SIG-M5 (cell line): ENCODE measurements at places on chromosomes 7 and 10.

- no peak for DNase-seq
These were observed 121.7 kb downstream of the PRPF18 start for GRCh38 chr10:13708256-13708990.

- no peak for DNase-seq
These were observed 90.1 kb upstream of the CYP26C1 start for GRCh38 chr10:92970301-92971070.

GRCh38 chr10:12416344-12417050, 67.2 kb downstream of the CAMK1D start:
- no peak for DNase-seq

GRCh38 chr10:132095403-132096113, 29.8 kb downstream of the JAKMIP3 start:
- no peak for DNase-seq

DNA sequence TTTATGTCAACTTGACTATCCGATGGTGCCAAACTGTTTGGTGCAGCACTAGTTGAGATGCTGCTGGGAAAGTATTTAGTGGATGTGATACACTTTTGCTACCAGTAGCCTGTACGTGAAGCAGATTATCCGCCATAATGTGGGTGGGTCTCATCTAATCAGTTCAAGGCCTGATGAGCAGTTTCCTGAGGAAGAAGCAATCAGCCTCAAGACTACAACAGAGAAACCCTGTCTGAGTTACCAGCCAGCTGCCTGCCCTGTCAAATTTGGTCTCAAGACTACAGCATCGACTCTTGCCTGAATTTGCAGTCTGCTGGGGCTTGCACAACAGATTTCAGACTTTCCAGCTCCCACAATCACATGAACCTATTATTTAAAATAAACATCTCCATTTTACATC, 10.9 kb upstream of the RBP3 start:
- DNase-seq = no peak

DNA sequence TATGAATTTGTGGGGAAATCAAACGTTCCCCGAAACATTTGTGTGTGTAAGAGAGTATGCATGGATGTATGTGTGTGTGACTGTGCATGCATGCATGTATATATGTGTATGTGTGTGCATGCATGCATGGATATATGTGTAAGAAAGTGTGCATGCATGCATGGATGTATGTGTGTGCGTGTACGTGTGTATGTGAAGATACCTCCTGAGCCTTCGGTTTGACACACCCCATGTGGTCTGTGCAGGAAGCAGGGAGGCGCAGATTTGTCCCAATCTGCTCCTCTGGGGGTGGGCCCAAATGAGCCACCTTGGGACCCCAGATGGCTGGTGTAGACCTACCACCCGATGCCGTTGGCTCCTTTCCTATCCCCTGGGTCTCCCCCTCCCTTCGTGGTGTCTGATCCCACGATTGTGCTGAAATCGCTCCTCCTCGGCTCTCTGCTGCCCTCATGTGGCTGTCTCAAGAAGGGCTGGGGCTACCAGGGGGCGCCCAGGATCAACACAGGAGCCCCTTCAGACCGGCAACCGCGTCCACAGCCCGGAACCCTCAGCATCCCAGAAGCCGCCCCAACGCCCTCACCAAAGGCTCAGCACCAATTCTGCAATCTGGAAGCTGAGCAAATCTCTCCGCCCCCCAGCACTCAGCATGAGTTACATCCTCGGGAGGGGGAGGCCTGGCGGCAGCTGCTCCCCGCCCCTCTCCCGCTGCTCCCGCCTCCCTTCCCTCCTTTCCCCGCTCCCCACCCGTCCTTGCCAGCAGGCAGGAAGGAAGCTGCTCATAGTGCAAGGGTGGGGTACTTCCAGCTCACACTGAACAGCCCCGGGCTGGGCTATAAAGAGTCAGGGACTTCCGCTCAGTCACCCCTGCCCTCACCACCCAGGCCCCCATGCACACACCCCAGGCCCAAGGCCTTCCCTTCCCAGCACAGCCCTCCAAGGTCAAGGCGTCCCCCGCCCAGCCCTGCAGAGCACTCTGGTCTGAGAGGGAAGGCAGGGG, 2.3 kb upstream of the NOS3 start:
- DNase-seq = no peak

- no peak for DNase-seq
These were observed 56.4 kb downstream of the CYCS start for GRCh38 chr7:25068502-25069213.

DNA sequence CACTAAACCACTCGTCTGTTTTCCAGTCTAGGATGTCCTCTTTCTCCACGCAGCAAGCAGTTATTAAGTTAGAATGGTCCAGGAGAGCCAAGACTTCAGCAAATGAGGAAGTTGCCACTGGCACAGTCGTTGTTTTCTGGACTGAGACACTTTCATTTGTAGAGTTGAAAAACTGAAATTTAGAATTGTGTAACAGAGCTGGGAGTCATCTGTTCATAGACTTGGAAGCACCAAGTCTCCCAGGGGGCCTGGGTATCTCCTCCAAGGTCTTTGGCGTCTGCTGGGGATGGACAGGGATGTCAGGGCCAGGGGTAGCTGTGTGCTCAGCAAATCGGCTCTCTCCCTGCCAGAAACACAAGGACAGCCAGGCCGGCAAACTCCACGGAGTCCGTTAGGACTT, 208.4 kb downstream of the FANK1 start:
- no peak for DNase-seq

DNA sequence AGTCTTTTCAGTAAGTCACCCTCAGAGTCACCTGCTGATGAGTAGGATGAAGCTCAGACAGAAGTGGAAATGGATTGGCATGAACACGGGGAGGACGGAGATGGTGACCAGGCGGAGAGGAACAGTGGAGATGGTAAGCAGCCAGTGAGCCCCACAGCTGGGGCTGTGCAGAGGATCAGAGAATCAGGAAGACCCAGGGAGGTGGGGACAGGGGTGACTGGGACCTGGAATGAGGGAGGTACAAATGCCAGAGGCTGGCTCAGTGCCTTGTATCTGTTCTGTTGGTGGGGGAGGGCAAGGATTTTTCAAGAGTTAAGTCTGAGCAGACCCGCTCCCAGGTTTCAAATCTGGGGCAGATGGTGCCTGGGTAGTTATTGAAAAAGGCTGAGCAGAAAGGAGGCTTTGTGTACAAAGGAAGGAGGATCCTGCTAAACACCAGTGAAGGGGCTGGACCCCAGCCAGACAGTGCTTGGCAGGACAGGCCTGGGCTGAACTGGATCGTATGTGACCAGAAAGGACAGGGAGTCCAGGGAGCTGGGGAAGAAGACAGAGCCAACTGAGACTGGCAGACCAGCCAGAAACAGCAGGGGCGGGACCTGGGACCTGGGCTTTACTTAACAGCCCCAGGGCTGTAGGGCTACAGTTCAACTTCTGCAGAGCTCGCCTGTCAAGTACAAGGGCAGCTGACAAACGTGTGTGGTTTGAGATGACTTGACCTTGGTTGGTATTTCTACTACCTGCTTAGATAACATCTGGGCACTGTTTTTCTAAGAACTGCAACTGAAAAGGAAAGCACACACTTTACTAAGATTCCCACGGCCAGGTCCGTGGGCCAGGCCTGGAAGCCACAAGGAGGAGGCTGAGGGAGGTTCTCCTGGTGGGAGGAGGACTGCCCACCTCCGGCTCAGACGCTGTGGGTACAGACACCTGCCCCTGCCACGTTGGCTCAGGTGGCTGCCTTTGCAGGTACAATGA, 13.2 kb upstream of the FRMPD2 start:
- no peak for DNase-seq

DNA sequence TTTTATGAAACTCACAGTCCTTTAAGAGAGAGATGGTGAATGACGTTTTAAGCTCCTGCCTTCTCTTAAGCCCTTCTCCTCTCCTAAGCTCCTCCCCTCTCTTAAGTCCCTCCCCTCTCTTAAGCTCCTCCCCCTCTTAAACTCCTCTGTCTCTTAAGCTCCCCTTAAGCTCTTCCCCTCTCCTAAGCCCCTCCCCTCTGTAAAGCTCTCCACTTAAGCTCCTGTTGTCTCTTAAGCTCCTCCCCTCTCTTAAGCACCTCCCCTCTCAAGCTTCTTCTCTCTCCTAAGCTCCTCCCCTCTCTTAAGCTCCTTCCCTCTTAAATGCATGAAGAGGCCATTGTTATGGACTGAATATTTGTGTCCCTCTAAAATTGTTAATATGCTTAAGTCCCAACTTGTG, 1180.6 kb upstream of the AUTS2 start:
- DNase-seq = no peak

DNA sequence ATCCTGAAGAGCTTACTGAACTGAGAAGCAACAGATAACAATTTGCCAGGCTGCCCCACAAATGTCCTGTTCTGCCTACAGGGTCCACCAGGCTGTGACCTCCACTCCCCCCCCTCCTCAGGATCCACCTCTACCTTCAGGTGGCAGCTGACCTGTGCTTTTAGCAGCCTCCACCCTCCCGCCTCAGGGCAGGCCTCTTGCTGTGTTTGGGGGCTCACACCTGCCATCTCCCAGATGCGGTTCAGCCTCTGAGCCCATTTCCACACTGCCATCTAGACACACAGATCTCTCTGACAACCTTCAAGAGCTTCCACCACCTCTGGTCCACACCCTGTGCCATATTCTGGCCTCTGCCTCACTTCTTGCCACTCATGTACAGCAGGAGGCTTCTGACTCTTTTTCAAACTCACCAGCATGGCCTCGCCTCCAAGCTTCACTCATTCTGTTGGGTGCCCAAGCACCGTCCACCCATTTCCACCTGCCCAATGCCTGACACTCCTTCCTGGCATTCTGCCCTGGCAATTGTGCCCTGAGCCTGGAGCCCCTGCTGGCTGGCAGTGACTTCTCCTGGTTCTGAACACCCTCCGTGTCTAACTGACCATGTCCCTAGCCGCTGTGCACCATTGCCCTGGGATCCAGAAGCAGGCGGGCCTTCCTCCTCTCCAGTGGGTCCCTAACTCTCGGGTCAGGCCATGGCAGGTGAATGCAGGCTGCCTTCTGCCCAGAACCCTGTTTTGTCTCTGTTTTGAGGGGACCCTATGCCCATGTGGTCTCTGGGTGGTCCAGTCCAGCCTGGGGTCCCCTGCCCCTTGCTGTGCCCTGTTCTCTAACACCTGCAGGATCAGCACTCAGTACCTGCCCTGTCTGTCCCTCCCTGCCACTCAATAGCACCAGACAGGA, 18.5 kb downstream of the TMEM72 start:
- no peak for DNase-seq

DNA sequence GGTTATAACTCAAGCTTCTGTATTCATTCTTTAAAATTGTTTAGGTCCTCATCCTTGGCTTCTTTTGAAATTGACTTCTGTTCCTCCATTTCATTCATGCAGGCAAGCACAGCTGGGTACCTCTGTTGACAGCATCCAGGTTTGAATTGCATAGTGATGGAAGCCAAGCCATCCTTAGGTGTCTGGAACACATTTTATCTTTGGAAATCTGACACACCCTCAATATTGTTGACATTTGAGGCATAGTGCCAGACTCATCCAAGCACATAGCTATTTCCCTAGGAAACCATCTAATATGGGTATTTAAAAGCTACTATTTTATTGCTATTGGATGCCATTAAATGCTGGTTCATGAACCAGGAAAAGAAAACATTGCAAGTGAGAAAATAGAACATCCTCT, 142.1 kb upstream of the PTPRZ1 start:
- DNase-seq = no peak

GRCh38 chr7:127799535-127800305, 147.7 kb downstream of the SND1 start:
- no peak for DNase-seq

GRCh38 chr7:117588352-117588794, 108.5 kb downstream of the CFTR start:
- DNase-seq = no peak

- no peak for DNase-seq
These were observed 12.3 kb downstream of the BMPER start for GRCh38 chr7:33917661-33918060.

GRCh38 chr7:11328309-11328708, 354.6 kb downstream of the PHF14 start:
- no peak for DNase-seq

DNA sequence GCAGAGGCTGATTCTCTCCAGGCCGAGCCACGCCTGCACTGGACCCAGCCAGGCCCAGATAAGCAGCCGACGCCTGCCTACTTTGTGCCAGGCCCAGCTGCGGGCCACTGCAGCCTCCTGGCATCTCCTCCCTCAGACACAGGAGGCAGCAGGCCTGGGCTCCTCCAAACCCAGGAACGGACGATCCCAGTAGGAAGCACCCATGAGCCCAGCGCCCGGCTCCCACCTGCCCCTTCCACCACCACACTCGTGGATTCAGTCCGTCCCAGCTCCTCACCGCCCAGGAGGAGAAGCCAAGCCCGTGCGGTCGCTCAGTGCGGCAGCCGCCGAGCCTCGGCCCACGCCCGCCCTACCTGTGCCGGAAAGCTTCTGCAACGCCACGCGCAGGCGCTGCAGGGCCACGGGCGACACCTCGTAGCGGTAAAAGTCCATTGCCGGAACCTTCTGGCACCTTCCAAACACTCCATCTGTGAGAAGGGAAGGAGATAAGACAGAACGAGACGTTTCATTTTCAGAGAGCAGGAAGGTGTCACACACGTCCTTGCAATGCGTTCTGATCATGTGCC, 271.1 kb downstream of the PTPRN2 start:
- DNase-seq = no peak

DNA sequence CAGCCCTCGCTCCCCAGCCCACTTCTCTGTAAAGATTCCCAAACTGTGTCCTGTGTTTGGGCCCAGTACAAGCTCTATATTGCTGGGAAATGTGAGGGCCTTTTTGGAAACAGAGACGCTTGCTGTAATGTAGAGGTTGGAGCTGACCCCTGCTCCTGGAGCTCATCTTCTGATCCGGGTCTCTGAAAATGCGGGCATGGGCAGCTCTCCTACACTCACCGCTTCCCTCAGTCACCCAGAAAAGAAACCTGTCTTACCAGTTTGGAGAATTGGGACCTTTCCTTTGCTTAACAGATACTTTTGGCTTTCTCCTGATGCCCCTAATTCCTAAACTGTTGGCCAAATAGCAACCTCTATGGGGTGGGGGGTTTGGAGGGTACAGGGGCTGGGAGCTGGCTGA, 18.2 kb downstream of the BAG3 start:
- no peak for DNase-seq

- DNase-seq = no peak
These were observed 150.3 kb upstream of the NPY start for GRCh38 chr7:24133691-24134090.

DNA sequence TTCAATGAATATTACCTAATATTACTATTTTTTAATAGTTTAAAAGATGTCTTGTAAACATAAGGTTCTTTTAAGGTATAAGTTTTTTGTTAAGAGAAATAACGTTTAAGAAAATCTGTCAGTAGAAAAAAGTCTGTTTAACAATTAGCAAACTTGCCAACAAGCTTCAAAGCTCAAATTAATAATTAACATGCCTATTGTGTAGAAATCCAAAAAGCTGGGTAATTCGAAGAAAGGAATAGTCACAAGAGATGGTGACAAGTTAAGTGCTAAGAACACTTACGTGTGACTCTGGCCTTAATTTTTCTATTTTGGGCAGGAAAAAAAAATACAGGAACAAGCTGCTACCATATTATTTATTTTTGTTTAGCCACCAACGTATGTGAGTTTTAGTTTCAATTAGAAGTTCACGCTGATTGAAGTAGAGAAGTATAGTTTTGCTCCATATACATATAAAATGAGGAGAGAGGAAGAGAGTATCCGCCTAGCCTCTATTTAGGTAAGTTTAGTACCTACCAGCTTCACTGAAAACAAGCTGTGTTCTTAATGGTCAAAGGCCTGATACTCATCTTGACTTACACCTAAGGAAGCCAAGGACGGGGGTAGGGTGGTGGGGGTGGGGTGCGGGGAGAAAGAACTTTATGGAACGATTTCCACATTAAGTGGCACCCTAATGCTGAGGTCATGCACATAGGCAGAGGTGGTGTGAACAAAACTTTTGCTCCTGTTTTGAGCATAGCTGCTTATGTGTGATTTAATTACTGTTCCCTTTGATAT, 43.4 kb upstream of the AGBL3 start:
- no peak for DNase-seq

GRCh38 chr10:132526676-132527075, 10.9 kb upstream of the INPP5A start:
- no peak for DNase-seq
